A549 (cell line): ENCODE measurements at places on chromosomes 13 and 19. TPM values are rescaled to one million over a fixed set of nuclear protein-coding genes. Genes with fewer than 3 reads are reported as not detected.

The PALM3 gene
- polyA plus RNA-seq = 7.9 to 12.1 TPM (median 10.2 TPM) in 3 replicates

The SIAH3 gene
- not detected in 3 replicates for polyA plus RNA-seq

The ZNF285 gene
- polyA plus RNA-seq = 2.8 to 4.3 TPM (median 2.9 TPM) in 3 replicates

The SULT2A1 gene
- polyA plus RNA-seq = not detected in 3 replicates

The ADGRE1 gene
- polyA plus RNA-seq = 4.8 to 6.6 TPM (median 5.0 TPM) in 3 replicates

The FAM124A gene
- 1.4 to 1.6 TPM (median 1.5 TPM) in 3 replicates for polyA plus RNA-seq

The ASF1B gene
- 37.8 to 46.2 TPM (median 42.1 TPM) in 3 replicates for polyA plus RNA-seq

The SYNE4 gene
- 0.37 to 0.49 TPM (median 0.44 TPM) in 3 replicates for polyA plus RNA-seq

The KL gene
- polyA plus RNA-seq = not detected in 3 replicates

The ZNF773 gene
- polyA plus RNA-seq = 6.0 to 6.4 TPM (median 6.1 TPM) in 3 replicates

The CCDC169 gene
- polyA plus RNA-seq = 1.0 to 1.7 TPM (median 1.3 TPM) in 3 replicates

The ZNF568 gene
- 1.0 to 1.7 TPM (median 1.6 TPM) in 3 replicates for polyA plus RNA-seq

The PCP2 gene
- 0.19 to 0.41 TPM (median 0.26 TPM) in 3 replicates for polyA plus RNA-seq

The KCTD12 gene
- polyA plus RNA-seq = 0.66 to 0.77 TPM (median 0.71 TPM) in 3 replicates

The ZNF229 gene
- polyA plus RNA-seq = 5.3 to 5.7 TPM (median 5.5 TPM) in 3 replicates

The SOX21 gene
- polyA plus RNA-seq = 0.28 to 0.62 TPM (median 0.45 TPM) in 3 replicates

The NLRP7 gene
- polyA plus RNA-seq = not detected in 3 replicates

The ZNF28 gene
- polyA plus RNA-seq = 0.76 to 1.3 TPM (median 1.3 TPM) in 3 replicates

The WASF3 gene
- 0.09 to 0.12 TPM (median 0.10 TPM) in 3 replicates for polyA plus RNA-seq

The TBXA2R gene
- polyA plus RNA-seq = 0.49 to 0.62 TPM (median 0.49 TPM) in 3 replicates

The ADAMTSL5 gene
- 3.0 to 4.1 TPM (median 3.1 TPM) in 3 replicates for polyA plus RNA-seq

The ZNF579 gene
- polyA plus RNA-seq = 16.2 to 17.0 TPM (median 16.2 TPM) in 3 replicates

The ERICH6B gene
- polyA plus RNA-seq = not detected in 3 replicates

The SIGLEC12 gene
- polyA plus RNA-seq = not detected in 3 replicates

The NTN5 gene
- 0.18 to 0.44 TPM (median 0.28 TPM) in 3 replicates for polyA plus RNA-seq

The OR7A5 gene
- polyA plus RNA-seq = not detected in 3 replicates

The GPR18 gene
- not detected in 3 replicates for polyA plus RNA-seq

The IGFLR1 gene
- 13.4 to 15.9 TPM (median 14.4 TPM) in 3 replicates for polyA plus RNA-seq

The LRRC63 gene
- polyA plus RNA-seq = 0.04 to 0.06 TPM in 2 of 3 replicates, not detected in the other

The LRRC8E gene
- 3.7 to 4.8 TPM (median 4.4 TPM) in 3 replicates for polyA plus RNA-seq

The IZUMO1 gene
- polyA plus RNA-seq = not detected in 3 replicates

The ZNF296 gene
- 2.7 to 3.6 TPM (median 3.4 TPM) in 3 replicates for polyA plus RNA-seq

The MEF2B gene
- polyA plus RNA-seq = 0.13 to 0.31 TPM (median 0.29 TPM) in 3 replicates

The RASAL3 gene
- polyA plus RNA-seq = not detected in 3 replicates

The VSTM1 gene
- polyA plus RNA-seq = 0.50 to 0.94 TPM (median 0.53 TPM) in 3 replicates

The CLEC4G gene
- polyA plus RNA-seq = not detected in 3 replicates

The WDR88 gene
- not detected in 3 replicates for polyA plus RNA-seq

The ZNF540 gene
- 0.15 to 0.39 TPM (median 0.22 TPM) in 3 replicates for polyA plus RNA-seq

The UQCR11 gene
- 152 to 167 TPM (median 159 TPM) in 3 replicates for polyA plus RNA-seq

The CEBPA gene
- polyA plus RNA-seq = 6.2 to 6.6 TPM (median 6.3 TPM) in 3 replicates
